ENCODE measurements at places on chromosomes 7 and 10. TPM values are rescaled to one million over a fixed set of nuclear protein-coding genes. Genes with fewer than 3 reads are reported as not detected.

DNA sequence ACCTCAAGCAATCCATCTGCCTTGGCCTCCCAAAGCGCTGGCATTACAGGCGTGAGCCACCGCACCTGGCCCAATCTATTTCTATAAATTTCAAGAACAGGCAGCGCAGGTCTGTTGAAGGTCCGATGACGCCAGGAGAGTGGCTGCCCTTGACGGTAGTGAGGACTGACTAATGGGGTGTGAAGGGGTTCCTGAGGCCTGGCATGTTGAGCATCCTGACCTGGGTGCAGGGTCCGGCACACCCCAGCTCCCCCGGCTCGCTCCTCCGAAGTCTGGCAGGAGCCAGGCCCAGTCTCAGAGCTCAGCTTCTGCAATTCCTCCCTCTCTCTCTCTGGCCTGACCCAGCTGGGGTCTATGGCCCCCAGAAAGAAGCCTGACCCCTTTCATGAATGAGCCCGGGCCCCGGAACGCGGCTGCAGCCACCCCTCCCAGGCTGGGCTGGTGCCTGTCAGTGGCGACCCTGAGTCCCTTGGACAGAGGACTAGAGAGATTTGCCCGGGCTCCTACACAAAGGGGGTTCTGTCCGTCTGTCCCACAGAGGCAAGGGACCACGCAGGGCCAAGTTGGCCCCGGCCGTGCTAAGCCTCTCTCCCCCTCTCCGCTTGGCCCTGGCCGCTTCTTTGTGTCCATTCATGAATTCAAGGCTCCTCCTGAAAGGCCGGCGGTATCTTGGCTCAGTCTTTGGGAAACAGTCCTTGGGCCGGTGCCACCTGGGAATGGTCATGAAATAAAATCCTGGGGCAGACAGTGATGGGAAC, 18.8 kb downstream of the MMD2 start:
- H3K27me3 ChIP-seq = no peaks in the 10 kb centered on the region
- H3K36me3 ChIP-seq = no peaks in the 10 kb centered on the region
- H3K27ac ChIP-seq = no peak overlapping the region
- H3K4me3 ChIP-seq = no peak overlapping the region
- DNase-seq = no peak
- H3K4me1 ChIP-seq = no peaks in the 10 kb centered on the region

DNA sequence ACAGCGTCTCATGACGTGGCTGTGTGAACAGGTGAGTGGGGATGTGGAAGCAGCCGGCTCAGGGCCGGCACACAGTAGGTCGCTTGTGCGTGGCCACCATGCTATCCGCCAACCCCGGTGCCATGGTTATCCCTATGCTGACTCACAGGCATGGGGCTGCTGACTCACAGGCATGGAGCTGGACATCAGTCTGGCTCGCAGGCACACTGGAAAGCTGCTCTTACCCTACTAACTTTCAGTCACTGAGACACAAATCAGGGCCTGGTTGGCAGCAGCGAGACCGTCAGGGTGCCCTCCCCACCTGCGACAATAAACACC, 341.9 kb downstream of the PTPRN2 start:
- H3K4me3 ChIP-seq = no peak overlapping the region
- no peaks in the 10 kb centered on the region for H3K36me3 ChIP-seq
- DNase-seq = no peak
- H3K27ac ChIP-seq = no peak overlapping the region
- H3K27me3 ChIP-seq = no peaks in the 10 kb centered on the region
- no peaks in the 10 kb centered on the region for H3K4me1 ChIP-seq

The PKD2L1 gene
- total RNA-seq = 0.10 TPM

- H3K27me3 ChIP-seq = peaks cover 1% of the 10 kb centered on the region
- H3K4me1 ChIP-seq = peaks cover 11% of the 10 kb centered on the region
- H3K36me3 ChIP-seq = peaks cover 2% of the 10 kb centered on the region
- DNase-seq = no peak
- no peak overlapping the region for H3K4me3 ChIP-seq
- H3K27ac ChIP-seq = no peak overlapping the region
These were observed 133.6 kb downstream of the CUBN start for GRCh38 chr10:16995867-16996529.

GRCh38 chr7:21771906-21772610, 173.6 kb downstream of the CDCA7L start:
- DNase-seq = no peak
- peaks cover 7% of the 10 kb centered on the region for H3K27me3 ChIP-seq
- H3K4me1 ChIP-seq = peaks cover 3% of the 10 kb centered on the region
- no peak overlapping the region for H3K27ac ChIP-seq
- H3K36me3 ChIP-seq = no peaks in the 10 kb centered on the region
- H3K4me3 ChIP-seq = no peak overlapping the region

The CPN1 gene
- not detected for total RNA-seq

Measured in activated CD8-positive, alpha-beta T cell treated with anti-CD3 and anti-CD28 coated beads, Interleukin-2, amount 10 ng/mL, durations not matched to agents 7 days and 5 days (primary cell).